Foreskin fibroblast (primary cell): ENCODE measurements at places on chromosomes 1 and 21.

DNA sequence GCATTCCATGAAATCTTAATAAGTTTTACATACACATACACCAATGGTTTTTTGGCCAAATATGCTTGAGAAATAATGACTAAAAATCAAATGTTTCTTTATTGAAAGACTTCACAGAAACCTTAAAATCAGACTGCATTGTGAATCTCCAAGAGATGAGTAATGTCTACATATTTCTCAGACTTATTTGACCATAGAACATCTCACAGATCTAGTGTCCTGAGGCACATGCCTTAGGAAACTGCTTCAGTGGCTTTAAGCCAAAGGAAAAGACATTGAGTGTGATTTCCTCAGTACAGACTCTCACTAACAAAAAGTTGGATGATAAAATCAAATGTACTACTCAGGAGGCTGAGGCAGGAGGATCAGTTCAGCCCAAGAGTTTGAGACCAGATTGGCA lies 6.2 kb upstream of the C1orf105 start:
- no peak for DNase-seq

- DNase-seq = no peak
Observed at GRCh38 chr1:10679496-10680220, 116.8 kb downstream of the CASZ1 start.

- DNase-seq = no peak
Observed at GRCh38 chr1:162570718-162571117, 9.2 kb downstream of the UAP1 start.

DNA sequence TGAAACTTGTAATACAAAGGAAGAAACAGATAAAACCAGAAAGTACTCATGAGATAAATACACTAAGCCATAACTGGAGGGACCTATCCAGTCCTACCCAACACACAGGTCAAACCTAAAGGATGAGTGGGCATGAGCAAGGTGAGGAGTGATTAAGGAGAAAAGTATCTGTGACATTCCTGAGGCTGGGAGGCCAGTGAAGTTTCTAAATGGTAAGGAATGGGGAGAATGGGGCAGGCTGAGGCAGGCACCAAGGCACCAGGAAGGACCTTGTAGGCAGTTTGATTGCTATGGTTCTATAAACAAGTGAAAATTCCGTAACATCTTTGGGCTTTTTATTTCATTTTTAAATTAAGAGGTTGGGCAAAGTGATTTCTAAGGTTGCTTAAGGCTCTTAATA lies 10.4 kb downstream of the DDX59 start:
- DNase-seq = no peak
